Stimulated activated CD4-positive, alpha-beta T cell treated with anti-CD3 and anti-CD28 coated beads, Interleukin-4, amount 100 ng/mL, for 4 hours (primary cell): ENCODE measurements at places on chromosomes 3 and 15.

DNA sequence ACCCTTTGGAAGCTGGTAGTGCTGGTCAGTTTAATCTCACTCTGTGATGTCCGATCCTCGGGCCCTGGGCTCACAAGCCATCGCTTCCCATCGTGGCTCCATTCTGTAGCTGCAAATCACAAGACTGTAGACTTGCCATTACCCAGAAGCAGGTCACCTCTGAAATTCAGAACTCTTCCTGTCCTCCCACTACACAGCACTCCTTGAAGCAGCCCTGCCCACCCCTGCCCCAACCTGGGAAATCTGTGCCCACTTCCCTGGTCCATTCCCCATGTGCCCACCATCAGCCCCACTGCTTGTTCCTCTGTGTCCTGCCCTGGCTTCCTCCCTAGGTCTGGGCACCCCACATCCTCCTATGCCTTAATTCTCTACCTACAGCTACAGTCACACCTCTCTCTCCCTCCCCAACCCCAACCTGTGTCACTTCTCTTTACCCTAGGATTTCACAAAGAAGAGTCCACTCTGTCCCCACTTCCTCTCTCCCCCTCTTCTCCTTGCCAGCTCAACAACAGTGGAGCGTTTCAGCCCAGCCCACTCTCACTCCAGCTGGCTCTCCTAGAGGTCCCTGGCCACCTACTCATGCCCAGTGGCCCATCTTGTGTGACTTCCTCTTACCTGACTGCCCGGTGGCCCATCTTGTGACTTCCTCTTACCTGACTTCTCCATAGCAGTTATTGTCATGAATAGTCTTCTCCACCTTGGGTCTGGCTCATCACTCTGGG lies 8.3 kb downstream of the ZNF710 start:
- no peak for DNase-seq

DNA sequence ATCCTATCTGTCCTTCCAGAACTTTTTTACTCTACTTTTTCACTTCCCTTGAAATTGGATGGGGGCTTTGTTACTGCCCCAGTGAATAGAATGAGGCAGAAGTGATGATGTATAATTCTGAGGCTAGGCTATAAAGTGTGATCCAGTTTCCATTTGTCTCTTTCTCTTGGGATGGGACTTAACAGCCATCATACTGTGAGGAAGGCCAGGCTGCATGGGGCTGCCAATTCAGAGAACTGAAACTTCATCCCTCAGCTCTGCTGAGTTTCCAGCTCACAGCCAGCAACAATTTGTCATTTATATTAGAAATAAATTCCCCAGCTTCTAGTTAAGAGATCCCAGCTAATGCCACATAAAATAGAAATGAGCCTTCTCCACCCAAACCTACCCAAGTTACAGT lies 504.0 kb upstream of the TGFBR2 start:
- no peak for DNase-seq

- DNase-seq: no peak
Observed at GRCh38 chr3:22089284-22089683, 338.3 kb upstream of the ZNF385D start.

GRCh38 chr3:159789017-159789416 lies 199.6 kb upstream of the IL12A start:
- DNase-seq: no peak
